ENCODE measurements at places on chromosomes 12 and 14.

DNA sequence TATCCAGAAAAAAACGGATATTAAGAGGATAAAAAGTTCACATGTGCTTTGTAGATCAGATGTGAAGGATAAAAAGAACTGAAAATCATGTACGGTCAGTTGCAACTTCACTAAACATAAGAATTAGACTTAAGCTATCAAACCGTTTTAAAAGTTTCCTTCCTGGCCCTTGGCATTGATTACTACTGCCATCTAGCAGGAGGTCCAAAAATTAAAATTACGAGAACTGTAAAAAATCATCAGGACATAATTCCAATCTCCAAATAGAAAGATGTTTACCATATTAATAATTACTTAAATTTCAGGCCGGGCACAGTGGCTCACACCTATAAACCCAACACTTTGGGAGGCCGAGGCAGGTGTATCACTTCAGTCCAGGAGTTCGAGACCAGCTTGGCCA, 7.9 kb downstream of the WDR89 start:
- DNase-seq = no peak

- peak; percentile 4 for DNase-seq
These were observed 144.1 kb downstream of the RPAP3 start for GRCh38 chr12:47561746-47562145.

GRCh38 chr14:54106661-54107377, 150.2 kb upstream of the BMP4 start:
- no peak for DNase-seq

DNA sequence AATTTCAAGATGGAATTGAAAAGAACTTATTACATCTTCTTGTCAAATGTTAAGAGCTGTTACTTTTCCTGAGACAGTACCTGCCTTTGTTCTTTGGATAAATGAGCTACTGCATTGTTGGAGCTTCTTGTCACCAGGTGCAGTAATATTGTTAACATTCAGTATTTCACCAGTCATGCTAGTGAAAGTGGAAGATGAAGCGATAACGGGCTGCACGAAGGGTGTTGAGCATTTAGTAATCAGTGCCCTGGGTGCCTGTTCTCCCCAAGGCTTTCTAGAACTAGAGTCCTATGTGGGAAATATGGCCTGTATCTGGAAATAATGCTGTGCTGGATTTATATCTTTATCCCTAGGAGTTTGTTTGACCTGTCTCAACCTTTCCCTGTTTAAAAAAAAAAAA, 83.2 kb downstream of the PPP2R5C start:
- no peak for DNase-seq

- no peak for DNase-seq
These were observed 392.0 kb downstream of the FUT8 start for GRCh38 chr14:65804439-65805112.

- DNase-seq = no peak
These were observed 70.0 kb upstream of the SRSF5 start for GRCh38 chr14:69696633-69697557.

GRCh38 chr14:98925354-98926040, 346.5 kb downstream of the BCL11B start:
- no peak for DNase-seq

DNA sequence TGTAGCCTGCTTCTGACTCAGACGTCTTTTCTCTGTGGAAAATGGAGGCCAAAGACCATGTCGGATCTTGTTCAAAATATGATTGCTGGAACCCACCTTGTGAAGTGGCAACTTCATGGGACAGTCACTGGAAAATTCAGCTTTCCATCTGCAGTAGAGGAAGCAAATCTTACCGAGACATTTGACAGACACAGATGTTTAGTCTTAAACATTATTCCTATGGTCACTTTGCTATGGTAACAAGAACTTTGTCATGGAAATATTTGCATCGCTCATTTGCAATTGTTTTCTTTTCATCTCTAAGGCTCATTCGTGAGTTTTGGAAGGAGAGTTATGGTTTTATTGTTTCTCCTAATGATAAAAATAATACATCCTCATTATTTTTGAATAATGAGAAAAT, 98.3 kb upstream of the HIF1A start:
- DNase-seq = no peak

DNA sequence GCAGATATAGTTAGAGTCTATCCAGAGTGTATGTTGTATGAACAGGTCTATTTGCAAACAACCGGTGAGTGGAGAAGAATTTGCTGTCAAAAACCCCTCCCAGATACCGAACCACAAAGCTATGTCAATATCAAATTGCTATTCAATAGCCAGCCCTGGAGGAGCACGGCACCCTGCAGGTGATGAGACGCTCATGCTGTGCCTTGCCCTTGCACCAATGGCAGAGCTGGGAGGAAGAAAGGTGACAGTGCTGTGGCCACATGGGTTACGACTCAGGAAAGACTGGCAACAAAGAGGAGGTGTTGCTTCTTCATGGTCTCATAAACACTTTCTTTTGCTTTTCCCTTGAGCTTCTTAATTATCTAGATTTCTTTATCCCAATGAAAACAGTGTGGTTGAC, 55.7 kb downstream of the PAX9 start:
- no peak for DNase-seq

- DNase-seq = no peak
These were observed 131.1 kb upstream of the SLC38A2 start for GRCh38 chr12:46503637-46504175.

- DNase-seq = no peak
These were observed at the start of gene CD163 for GRCh38 chr12:7503686-7504415. Gene CD163, minus strand, starts transcription at chr12:7503777. Its CDS starts 87 bp downstream, at chr12:7503690.

DNA sequence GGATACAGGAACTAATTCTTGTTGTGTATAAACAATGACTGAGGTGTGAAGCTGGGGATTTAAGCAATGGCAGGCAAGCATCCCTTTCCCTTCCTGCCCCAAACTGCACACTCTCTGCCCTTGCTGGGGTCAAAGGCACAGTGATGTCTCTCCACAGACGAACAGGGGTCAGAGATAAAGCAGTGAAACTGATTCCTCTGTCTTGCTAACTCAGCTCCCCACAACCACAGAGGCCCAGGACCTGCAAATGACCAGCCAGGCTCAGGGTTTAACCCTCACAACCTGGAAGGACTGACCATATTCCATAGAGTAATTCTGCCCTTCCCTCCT, 67.2 kb downstream of the CCDC88C start:
- DNase-seq = no peak

DNA sequence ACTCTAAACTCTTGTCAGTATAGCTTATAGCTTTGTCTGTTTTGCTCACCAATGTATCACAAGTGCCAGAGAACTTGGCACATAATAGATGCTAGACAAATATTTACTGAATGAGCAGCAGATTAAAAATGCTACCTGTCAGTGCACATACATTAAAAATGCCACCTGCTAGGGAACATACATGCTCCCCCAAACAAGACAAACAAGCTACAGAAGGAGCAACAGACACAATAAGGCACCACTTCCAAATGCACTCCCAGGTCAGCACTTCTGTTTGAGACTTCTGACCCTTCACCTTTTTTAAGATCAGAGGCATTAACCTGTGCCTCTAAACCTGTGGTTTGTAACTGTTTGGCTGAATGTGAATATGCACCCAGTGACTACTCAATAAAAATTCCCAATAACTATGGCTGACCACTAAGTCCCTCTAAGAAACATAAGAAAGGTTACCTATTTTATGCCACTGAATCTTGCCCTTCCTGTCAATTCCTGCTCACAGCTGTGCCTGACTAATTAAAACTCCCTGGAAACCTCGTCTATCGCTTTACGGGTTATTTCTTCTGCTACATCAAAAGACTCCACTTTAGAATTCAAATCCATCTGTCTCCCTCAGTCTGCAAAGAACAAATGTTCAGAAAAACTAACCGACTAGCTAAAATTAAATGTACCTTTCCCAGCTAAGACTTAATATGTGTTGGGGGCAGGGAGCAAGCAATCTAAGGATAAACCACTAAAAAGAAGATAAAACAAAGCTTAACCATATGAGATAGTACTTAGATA, 41.0 kb downstream of the HECTD4 start:
- DNase-seq = no peak

DNA sequence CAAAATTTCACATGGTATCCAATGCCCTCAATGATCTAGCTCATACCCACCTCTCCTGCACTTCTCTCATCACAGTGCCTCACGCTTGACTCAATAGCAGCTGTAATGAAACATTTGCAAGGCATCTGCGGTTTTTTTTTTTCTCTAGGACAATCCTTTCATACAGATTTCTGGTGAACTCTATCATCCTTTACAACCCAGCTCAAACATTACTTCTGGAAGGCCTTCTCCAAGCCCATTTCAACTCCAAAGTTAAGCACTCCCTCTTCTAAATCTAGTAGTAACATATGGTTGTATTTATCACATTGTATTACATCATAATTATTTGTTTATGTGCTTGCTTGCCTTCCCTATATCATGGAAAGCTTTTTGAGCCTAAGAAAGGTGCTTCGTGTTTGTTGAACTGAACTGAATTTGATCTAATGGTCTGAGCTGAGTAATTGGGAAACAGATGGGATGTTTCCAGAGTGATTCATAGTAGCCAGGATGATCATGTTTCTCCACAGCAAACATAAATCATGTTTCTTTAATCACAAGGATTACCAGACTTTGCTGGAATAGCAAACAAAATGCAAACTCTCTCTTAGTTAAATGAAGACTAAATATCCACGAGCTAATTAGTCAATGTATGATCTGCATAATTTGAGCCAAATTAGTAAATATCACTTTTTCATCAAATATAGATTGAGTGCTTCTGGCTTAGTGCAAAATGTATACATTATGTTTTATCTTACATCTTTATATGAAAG, 14.3 kb downstream of the CFL2 start:
- peak; percentile 78 for DNase-seq

DNA sequence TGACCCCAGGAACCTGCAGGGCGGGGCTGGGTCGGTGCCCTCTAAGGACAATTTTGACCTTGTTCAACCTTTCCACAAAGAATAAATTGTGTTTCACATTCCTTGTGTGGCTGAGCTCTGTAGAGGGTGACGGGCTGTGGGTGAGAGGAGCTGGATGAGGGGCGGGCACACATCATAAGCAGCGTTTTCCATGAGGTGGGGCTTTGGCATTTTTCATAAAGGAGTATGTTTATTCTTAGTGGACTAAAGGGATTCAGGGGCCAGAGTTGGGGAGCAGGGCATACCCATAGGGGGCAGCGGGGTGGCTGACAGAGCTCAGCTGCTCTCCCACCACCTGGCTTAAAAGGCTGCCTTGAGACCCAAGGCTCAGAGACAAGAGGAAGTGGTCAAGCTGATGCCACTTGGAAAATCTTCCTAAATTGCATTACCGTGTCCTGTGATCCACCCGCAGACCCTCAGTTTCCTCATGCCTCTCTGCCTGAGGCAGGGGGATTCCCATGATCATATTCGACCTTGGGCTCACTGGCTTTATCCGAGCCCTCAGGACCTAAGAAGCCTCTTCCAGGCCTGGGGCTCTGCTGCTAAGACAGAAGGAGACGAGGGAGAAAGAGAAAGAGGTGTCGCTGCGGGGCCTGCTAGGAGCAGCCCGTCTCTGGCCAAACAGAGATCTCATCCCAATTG, 11.4 kb downstream of the MMP14 start:
- no peak for DNase-seq

- no peak for DNase-seq
These were observed 47.8 kb downstream of the HECTD1 start for GRCh38 chr14:31159682-31160296.

DNA sequence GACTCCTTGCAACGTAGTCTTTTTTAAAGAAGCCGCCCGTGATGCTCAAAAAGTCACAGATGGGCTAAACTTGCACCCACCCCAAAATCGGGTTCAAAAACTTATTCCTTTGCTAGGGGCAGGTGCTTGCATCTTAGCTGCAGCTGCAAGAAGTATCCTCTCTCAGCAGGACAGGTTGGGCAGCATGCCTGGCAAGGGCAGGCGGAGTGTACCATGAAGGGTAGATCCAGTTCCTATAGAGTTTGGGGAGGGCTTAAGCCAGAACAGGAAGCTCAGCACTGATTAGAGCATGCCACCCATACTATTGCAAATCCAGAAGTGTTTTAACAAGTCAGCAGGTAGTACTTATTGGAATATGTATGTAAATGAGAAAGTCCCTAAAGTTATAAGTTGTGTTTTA, 48.7 kb downstream of the CPM start:
- DNase-seq = no peak

GRCh38 chr14:33457617-33458016, 493.3 kb downstream of the EGLN3 start:
- DNase-seq = no peak

DNA sequence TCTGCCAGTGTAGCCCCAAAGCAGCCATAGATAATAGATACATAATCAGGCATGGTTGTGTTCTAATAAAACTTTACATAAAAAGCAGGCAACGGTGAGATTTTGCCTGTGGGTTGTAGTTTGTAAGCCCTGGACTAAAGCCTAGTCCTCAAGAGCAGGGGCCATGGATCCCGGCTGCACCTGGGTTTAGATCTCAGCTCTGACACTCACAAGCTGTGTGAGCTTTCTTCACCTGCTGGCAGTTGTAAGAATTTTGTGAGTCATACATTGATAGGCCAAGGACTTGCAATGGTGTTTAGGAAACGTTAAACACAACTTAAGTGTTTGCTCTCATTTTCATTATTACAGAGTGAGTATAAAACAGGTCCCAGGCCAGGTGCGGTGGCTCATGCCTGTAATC, 395.8 kb upstream of the TBX3 start:
- DNase-seq = no peak

DNA sequence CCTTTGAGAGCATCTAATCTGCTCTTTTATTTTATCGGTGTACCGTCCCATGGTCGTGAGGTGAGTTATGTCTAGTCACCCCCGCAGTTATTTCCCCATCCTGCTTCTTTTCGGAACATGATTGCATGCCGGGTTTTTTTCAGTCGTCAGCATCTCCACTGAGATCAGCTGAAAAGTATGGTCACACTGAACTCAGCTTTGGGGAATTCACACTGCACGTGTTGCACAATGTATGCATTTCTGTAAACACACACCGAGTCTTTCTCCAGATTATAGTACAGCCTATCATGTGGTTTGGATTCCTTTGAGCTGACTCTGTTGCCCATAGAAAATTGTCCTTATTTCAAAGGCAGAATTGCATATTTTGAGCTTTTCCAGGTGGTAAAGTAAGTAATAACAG, 24.6 kb downstream of the PLXNC1 start:
- DNase-seq = peak; percentile 88

DNA sequence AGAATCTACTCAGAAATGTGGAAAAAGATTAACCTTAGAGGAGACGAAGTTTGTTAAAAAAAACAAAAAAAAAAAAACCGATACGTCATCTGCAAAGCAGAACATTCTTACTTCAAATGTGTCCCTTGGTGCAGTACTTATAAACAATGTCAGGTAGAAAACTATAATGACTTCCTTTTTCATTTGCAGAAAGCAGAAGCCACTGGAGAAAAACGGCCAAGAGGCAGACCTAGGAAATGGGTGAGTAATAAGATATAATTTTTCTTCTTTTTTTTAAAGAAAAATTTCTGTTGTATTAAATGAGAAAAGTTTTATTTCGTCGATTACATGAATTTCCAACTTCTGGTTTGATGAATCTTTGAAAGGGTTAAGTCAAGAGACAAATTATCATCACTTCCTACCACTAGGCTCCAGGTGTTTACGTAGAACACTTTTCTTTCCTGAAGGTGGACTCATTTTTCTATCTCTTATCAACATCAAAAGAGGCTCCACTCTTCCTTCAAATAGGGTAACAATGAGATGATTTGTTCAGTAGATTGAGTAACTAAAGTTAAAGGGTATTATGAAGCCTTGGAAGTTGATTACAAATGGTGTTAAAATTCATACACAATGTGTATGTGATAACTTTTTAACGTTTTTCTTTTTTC, 14.2 kb downstream of the HMGA2 start:
- no peak for DNase-seq

- DNase-seq = no peak
These were observed 69.0 kb upstream of the CLMN start for GRCh38 chr14:95388699-95389098.
